ENCODE measurements at places on chromosomes 16 and 17.

DNA sequence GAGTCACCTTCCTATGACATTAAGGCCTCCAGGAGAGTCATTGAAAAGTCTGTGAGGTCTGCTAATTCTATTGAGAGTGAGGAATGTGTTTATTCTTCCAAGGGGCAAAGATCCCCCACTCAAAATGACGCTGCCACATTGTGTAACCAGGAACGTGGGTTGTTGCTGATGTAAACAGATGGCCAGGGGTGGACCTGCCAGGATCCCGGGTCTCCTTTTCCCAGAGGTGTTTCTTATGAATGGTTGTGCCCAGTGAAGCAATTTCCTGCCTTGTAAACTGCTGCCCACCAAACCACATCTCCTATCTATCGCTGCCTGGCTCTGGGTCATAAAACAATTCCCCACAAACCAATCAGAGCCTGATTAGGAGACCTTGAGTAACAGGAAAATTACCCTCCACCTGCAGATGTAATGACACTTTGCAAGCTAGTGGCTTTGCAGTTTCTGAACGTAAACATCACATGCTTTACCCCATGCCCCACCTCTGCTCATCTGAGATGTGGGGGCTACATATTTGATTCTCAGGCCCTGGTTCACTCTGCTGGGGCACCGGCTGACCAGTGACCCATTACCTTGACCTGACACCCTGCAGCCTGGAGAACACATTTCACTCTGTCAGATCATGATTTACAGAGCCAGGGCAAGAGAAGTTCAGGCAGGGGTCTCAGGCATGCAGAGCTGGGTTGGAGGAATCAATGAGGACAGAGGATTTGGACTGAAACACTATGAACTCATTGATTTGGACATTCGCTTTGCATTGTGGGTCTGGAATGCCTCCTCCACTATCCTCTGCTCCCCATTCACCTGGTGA lies 33.1 kb upstream of the DDX52 start:
- DNase-seq: no peak

GRCh38 chr17:50457621-50458020 lies 11.1 kb downstream of the CHAD start:
- DNase-seq: no peak

GRCh38 chr17:61877837-61878236 lies 14.5 kb upstream of the BRIP1 start:
- no peak for DNase-seq

DNA sequence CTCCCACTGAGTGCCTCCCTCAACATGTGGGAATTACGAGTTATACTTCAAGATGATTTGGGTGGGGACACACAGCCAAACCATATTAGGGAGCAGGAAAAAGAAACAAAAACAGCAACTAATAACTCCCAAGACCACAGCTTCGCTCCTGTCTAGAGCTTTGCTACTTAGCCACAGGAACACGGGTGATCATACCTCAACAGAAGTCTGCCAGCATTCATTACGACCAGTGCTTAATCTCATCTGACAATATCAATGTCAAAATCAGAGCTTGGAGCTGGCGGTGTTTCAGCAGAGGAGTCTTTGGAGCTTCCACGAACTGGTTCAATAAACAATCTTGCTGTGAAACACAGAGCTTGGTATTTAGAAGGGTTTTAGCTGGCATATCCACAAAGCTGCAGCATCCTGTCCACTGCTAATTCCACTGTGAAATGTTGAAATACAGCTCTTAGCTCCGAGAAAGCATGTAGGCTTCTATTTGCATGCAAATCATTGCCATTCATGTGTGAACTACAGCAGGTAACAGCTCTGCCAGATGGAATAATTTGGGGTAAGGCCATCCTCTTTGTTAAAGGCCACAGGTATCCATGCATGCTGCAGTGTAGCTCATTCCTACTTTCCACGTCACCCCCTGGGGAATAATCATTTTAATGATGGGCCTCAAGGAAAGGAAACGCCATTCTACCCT lies 128.4 kb upstream of the GOT2 start:
- no peak for DNase-seq

DNA sequence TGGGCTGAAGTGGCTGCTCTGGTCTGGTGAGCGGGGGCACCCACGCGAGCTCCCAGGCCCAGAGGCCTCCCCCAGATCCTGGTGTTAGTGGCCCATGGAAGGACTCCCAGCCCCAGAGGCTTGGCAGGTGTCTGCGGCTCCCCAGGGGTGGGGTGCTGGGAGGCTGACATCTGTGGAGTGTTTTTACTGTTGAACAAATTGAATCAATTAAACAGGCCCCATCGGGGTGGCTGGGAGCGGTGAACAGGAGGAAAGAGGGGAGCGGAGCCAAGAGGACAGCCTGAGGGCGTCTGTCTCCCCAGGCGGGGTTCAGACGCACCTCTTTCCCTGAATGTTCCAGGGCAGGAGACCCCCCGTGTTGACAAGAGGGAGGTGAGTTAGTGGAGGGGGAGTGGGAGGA lies 29.9 kb downstream of the ACTG1 start:
- DNase-seq: no peak

DNA sequence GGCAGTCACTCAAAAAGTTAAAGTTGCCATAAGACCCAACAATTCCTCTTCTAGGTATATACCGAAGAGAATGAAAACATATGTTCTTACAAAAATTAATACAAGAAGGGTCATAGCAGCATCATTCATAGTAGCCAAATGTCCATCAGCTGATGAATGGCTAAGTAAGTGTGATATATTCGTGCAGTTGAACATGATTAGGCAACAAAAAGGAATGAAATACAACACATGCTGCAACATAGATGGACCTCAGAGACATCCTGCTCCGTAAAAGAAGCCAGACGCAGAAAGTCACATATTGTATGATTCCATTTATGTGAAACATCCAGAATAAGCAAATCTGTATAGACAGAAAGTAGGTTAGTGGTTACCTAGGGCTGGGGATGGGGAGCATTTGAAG lies 229.4 kb upstream of the CACNG5 start:
- no peak for DNase-seq

GRCh38 chr16:2009164-2009711 lies 383 bp downstream of the ZNF598 start:
- DNase-seq: no peak

DNA sequence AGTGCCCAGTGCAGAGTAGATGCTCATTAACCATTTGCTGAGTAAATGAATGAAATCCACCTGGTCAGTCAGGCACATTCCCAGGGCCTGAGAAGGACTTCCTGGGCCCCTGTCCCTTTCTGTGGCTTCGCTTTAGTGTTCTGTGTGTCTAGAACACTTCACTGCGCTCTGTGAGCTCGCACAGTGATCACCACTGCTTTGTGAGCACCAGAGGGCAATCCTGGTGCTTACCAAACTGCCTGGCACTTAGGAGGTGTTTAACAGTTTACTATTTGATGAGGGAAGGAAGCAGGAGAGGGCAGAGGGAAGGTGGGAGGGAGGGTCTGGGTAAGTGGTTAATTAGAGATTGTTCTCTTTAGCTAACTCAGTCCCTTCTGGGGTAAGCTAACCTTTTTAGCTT lies 26.2 kb downstream of the SALL1 start:
- no peak for DNase-seq

GRCh38 chr17:48054238-48055185 lies 6.4 kb downstream of the NFE2L1 start:
- DNase-seq: no peak

DNA sequence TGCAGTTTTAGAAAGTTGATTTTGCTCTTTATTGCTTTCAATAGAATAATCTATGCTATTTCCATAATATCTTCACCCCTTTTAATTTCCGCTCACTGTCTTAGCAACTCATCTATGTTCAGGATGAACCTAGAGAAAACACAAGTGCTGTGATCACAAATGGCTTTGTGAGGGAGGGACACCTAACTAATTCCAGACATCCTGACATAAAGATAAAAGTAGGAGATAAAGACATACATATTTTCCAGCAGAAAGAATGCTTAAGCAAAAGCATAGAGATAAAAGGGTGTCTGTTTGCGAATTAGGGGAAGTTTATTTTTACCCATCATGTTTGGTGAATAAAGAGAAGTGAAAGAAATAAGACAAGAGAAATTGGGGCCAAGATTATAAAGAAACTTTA lies 254.2 kb downstream of the KCNJ2 start:
- no peak for DNase-seq

GRCh38 chr16:57127037-57127763 lies 34.8 kb downstream of the CPNE2 start:
- no peak for DNase-seq

- DNase-seq: no peak
Observed at GRCh38 chr16:56279132-56279531, 87.8 kb downstream of the GNAO1 start.

GRCh38 chr17:70868149-70868548 lies 698.8 kb downstream of the KCNJ2 start:
- DNase-seq: no peak

DNA sequence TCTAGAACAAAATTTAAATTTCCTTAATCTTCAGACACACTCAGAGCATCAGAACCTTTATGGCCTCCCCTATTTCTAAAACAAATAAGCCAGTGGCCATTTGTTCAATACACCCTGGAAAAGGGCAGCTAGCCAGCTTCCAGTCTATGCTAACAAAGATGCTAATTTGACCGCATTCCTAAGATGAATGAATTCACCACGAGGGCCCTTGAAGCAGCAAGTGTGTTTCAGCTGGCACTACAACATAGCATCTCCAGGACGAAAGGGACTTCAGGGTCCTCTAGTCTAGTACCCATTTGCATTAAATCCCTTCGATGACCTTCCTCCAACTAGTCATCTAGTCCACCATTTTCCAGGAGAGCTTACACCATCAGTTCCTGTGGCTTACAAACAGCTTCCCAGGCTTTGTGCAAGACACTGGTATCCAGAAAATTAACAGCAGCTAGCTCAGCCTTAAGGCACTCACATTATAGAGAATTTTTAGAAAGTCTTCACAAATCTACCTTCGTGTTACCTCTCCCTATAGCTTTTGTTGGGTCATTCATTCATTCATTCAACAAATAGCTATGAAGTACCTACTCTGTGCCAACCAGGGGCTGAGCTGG lies 10.9 kb downstream of the KRT37 start:
- DNase-seq: no peak

DNA sequence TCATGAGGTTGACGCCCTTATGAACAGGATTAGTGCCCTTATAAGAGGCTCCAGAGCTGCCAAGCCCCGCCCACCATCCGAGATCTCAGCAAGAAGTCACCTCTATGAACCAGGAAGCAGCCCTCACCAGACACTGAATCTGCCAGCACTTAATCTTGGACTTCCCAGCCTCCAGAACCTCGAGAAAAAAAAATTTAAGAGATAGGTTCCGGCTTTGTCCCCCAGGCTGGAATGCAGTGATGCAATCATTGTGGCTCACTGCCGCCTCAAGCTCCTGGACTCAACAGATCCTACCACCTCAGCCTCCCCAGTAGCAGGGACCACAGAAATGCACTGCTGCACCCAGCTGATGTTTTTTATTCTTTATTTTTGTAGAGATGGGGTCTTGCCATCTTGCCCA lies 22.5 kb upstream of the ADCY9 start:
- DNase-seq: no peak

DNA sequence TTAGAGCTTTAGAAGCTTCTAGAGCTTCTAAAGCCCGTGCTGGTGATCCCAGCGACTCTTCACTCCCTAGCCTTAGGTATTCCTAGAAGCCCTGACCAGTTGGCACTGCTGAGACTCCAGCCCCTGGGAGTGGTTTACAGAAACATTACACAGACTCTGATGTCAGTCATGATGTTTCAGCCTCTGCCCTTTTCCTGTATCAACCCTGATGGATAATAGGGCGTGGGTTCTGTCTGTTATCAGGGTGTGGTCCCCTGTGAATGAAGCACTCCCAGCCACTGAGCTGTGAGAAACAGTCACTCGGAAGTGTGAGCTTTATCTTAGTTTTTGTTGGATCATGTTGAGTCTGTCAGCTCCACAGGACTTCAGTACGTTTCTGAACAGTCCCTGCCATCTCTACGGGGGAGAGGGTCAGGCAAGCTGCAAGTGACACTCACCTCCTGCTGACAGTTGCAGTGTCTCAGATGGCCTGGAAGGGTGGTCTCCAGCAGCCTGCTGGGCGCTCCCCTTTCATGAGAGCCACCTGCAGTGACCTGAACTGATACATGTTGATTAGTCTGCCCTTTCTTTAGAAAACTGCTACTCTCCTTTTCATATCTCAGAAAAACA lies 12.8 kb downstream of the GOSR2 start:
- DNase-seq: no peak
